SW480 (cell line): ENCODE measurements at places on chromosomes 6 and 20.
A peak's percentile ranks its signal among the peaks of the same experiment; 100 is the strongest.

- DNase-seq: no peak
These were observed 11.9 kb upstream of the CNR1 start for GRCh38 chr6:88177961-88178464.

- DNase-seq: no peak
These were observed 27.3 kb downstream of the VNN1 start for GRCh38 chr6:132686531-132686930.

DNA sequence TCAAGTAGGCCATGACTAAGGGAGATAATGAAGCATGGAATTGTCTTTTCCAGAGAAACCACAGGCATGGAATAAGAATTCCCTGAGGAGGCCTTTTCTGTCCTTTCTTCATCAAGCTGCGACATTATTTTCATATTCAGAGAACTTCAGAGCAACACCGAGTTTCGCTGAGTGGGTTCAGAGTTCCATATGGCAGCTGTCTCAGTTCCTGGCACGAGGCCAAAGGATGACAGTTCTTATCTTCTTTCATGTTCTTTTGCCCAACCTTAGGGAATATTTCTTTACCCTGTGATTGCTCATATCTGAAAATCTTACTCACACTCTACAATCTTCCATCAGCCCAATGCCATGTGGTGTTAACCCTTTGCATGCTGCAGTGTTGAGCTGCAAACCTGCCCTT, 135.3 kb upstream of the BMP2 start:
- no peak for DNase-seq

- no peak for DNase-seq
These were observed 623.4 kb downstream of the CDH26 start for GRCh38 chr20:60581606-60582115.

DNA sequence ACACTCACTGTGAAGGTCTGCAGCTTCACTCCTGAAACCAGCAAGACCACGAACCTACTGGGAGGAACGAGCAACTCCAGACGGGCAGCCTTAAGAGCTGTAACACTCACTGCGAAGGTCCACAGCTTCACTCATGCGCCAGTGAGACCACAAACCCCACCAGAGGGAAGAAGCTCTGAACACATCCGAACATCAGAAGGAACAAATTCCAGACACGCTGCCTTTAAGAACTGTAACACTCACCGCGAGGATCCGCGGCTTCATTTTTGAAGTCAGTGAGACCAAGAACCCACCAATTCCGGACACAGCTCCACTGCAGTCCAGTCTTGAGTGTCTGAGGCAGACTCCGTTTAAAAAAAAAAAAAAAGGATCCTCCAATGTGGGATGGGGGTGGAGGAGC, 60.4 kb upstream of the ERVFRD-1 start:
- no peak for DNase-seq

DNA sequence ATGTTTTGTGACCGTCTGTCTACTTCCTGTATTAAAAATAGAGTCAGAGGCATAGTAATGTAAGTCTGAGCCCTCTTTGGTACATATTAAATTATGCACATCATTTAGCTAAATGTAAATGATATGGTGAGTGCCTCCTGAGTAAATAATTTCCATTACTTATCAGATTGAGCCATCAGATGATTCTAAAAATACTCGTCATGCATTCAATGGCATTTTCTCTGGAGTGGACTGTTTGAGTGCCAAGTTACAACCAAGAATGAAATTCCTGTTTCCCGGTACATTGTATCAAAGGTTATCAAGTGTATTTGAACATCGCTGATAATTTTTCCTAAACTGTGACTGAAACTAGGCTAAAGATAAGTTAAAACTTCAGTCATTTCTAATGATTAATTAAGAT, 81.0 kb downstream of the AKAP7 start:
- no peak for DNase-seq

DNA sequence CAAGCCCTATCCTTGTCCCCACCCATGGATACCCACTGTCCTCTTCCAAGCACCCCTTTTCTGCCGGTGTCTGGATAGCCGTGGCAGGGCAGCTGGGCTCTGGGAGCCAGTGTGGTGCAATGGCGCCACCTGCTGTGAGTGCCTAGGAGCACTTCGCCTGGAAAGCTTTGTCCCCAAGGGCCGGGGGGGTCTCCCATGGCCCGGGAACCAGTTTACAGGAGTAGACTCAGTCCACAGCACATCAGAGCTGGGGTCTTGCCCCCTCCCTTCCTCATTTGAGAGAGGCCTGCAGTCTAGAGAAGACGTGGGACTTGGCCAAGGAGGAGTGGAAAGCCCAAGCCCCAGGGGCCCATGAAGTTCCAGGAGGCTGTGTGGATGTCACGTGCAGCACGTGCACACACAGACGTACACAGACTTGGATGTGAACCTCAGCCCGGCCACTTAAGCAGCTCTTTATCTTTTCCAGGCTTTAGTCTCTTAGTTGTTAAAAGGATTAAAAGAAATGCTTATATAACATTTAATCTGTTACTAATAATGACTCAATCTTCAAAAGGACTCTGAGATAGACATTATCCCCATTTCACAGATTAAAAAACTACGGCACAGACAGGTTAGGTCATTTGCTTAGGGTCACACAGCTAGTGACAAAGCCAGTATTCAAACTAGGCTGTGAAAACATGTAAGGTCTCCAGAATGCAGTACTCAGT, 40.9 kb upstream of the CDH22 start:
- peak; percentile 27 for DNase-seq

DNA sequence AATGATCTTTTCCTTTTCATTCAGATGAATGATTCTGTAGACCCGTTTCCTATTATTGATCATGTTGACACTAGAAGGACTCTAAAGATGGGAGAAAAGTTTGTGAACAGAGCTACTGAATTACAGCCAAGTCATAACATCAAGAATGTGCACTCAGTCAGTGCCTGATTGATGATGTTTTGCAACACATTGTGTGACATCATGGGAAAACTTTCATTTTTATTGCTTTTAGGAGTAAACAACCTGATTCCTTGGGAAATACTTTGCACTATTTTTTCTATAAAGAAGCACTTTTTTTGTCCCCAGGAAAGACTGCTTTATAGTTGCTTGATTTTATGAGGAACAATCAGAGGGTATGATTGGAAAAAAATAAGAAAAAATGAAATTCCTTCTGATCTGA, 383.8 kb upstream of the JAG1 start:
- no peak for DNase-seq

- DNase-seq: no peak
These were observed 556.0 kb upstream of the GJE1 start for GRCh38 chr6:141576751-141577150.

- no peak for DNase-seq
These were observed 27.3 kb downstream of the RAMACL start for GRCh38 chr6:166559211-166559610.

DNA sequence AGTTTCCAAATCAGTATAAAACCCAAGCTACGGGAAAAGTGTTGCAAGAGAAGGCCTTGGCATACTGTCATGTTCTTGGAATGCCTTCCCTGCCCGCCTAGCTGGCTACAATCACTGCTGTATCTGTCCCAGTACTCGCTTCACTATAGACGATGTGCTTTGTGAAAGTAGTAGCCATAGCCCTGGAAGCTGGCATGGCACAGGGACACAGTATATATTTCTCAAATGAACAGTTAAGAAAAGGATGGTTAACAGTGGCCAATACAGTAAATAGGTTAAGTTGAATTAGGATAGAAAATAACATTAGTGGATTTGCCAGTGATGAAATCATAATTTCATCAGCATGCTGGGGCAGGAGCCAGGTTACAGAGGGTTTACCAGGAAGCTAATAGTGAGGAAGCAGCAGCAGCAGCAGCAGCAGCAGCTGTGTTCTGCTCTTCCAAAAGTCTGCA, 499.3 kb downstream of the CDKAL1 start:
- no peak for DNase-seq

- no peak for DNase-seq
These were observed 40.5 kb downstream of the AKIRIN2 start for GRCh38 chr6:87661503-87661902.

DNA sequence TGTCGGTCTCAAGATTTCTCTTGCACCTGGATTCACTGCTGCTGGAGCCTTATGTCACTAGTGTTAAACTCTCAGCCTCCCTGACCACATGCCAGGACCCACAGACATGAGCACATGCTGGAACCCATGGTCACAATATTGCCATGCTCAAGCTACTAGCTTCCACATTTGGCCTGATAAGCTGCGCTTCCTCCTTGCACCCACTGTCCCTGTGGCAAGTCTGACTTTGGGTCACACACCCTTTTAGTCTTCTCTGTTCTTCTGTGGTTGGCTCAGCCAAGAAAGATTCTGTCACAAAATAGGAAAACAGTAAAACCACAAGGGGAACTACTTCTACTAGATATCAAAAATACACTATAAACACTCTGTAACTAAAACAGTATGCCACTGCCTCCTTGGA, 68.9 kb upstream of the HDAC2 start:
- no peak for DNase-seq

DNA sequence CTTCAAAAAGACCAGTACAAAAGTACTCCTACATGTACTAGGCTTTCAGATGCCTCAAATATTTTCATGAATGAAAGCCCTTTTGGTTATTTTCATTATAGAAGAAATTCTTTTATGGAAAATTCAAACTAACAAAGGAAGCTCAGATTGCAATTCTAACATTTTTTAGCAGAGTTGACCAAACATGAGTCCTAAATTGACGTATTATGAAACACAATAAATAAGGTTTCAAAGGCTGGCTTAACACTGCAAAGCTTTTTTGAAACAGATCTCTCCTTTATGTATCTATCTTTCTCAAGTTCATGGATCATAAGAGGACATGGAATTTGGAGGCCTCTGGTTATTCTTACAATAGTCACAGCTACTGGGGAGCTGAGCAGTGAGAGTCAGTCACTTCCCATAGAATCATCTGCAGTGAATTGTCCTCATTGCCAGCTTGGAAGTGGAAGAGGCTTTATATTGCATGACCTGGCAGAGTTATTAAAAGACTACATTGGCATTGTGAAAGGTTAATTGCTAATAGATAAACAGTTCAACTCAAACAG, 38.4 kb upstream of the FBXL4 start:
- DNase-seq: no peak

DNA sequence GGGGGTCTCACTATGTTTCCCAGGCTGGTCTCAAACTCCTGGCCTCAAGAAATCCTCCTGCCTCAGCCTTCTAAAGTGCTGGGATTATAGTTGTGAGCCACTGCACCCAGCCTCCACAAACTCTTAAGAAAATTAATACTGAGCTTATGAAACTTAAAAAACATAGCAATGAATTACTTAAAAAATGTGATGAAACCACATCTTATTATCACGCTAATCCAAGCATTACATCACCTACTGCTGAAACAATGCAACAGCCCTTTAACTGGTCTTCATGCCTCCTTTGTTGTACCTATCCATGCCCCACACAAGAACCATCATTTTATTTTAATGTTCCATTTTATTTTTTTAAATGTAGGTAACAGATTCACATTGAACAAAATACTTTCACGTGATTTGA, 24.9 kb downstream of the SESN1 start:
- DNase-seq: no peak
